ENCODE measurements at places on chromosomes 7 and 10.

DNA sequence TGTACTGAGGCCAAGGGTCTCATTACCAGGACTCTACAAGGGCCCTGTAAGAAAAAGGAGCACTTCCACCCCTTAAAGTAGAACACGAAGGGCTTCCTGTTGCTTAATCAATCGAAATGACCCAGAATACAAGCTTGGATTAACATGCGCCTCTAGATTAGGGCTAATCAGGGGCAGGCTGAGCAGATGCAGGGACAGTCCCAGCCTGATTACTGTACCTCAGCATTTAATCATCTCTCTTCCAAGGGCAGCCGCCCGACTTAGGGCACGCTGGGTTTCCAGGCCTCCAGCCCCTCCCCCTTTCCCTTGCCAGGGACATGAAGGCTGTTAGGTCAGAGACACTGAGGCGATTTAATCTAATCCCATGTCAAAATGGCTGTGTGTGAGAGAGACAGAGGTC is 138.6 kb downstream of the NRF1 start:
- DNase-seq, result no peak

- peak; percentile 29 for DNase-seq
Observed at GRCh38 chr7:33959676-33960075, 54.3 kb downstream of the BMPER start.

- DNase-seq, result peak; percentile 67
Observed at GRCh38 chr7:17056491-17057142, 174.8 kb upstream of the AGR3 start.

- DNase-seq, result no peak
Observed at GRCh38 chr10:101379663-101380352, 25.8 kb downstream of the BTRC start.

GRCh38 chr7:78850093-78850740 is 603.2 kb downstream of the MAGI2 start:
- no peak for DNase-seq

DNA sequence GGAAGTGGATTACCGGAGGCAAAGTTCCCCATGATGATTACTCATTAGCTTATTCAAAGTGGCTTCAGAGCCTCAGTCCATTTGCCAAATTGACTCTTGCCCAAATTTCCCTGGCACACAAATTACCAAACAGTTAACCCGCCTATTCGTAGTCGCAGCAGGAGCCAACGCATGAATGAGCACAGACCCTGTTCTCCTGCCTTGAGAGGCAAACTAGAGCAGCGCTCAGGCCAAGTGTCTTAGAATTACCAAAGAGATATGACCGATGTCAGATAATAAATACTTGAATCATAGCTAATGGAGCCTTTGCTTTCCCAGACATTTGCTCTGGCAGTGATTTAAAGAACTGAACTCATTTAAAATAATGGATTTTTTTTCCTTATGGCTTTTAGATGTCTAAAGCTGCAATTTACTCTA is 64.9 kb downstream of the CTTNBP2 start:
- DNase-seq, result no peak

- DNase-seq, result no peak
Observed at GRCh38 chr7:157863906-157864810, 527.4 kb downstream of the DNAJB6 start.

DNA sequence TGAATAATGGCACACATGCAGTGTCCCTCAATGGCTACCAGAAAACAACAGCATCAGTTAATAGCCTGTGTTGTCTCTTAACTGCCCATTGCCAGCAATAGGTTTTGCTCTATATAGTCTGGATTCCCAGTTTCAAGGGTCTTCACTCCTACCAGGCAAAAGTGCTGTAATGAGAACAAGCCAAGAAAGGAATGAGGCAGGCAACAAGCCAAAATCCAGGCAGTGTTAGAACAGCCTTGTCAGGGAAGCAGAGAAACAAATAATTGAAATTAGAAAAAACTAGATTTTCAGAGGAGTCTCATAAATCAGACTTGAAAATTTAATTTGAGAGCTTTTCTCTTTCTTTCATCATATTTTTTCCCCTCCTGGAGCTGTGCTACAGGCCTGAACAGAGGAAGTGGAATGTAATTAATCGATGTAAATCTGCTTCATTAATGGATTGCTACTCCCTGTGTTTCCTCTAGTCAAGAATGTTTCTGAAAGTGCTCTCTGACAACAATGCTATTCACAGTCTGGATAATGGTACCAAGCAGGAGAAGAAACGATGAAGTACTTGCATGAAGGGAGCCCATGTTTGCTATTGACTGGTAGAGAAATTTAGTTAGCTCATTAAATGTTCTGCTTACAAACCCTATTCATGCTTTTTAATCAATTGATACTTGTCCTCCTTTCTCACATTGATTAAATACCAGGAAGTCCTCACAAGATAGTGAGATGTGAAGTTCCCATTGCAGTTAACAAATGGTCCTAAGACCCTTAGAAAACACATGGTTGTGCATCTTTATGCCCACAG is 202.0 kb upstream of the LRRTM3 start:
- no peak for DNase-seq

DNA sequence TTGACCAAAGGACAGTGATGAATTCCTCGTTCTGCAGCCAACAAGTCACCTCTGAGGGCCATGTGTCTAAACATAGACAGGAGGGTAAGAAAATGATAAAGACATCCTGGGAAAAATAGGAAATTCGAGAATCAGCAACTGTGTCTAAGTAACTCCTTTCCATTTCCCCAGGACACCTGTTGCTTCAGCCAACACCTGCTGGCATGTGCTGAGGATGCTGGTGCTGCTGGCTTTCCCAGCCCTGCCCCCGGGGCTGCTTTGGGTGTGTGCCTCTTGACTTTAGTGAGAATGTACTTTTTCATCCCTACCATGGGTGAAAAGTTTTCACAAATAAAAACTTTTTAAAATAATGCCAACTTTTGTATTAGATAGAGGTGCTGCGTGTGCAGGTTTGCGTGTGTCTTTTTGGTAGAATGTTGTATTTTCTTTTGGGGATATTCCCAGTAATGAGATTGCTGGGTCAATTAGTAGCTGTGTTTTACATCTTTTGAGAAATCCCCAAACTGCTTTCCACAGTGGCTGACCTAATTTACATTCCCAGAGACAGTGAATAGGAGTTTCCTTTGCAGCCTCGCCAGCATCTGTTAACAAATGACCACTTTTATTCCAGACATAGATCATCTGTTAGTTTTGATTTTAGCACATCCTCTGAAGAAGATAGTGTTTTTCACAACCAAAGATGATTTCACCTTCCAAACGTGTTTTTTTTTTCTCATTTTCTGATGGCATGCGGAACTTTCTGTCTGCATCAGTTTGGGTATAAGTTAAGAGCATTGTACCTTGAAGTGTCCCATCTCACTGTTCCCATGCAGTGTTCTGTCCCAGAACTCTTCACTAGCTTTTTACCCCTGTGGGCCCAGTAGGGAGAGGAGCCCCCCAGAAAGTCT is 104.2 kb upstream of the ACBD5 start:
- no peak for DNase-seq

DNA sequence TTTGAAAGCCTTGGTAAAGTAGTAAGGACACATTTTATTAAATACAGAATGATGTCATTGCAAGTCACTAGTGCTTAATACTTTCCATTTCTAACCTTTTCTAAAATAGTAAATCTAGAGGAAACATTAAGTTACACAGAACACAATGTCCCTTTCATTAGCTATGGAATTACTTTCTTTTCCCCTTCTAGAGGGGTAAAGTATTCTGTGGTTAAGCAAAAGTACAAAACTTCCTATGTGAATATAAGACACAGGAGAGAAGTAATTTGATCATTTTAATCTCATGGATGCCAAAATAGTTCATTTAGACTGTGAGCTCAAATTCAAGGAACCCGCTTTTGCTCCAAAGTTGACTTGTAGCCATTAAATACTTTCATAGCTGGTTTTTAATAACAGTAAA is 49.8 kb downstream of the SEMA3E start:
- no peak for DNase-seq

DNA sequence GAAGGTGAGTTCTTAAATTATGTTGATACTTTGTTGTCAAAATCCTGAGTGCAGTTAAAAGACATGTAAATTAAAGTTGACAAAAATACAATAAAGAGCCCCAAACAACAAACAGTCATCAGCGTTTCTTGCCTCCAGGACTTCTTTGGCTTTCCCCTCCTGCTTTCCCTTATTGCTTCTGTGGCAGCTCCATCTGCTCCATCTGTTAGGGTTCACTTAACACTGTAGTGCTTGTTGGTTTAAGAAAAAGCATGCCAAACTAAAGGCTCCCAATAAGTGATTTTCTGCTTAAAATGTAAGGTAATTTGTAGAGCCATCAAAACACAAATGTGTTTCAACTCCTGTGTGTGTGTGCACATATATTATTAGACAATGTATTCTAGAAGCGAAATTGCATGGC is 254.3 kb upstream of the GNAI1 start:
- no peak for DNase-seq

- no peak for DNase-seq
Observed at GRCh38 chr10:35165136-35165535, 38.5 kb downstream of the CREM start.

GRCh38 chr10:64477791-64478190 is 956.6 kb downstream of the REEP3 start:
- DNase-seq, result no peak

GRCh38 chr10:100216006-100216405 is 13.4 kb downstream of the CHUK start:
- no peak for DNase-seq

- no peak for DNase-seq
Observed at GRCh38 chr7:45665172-45665571, 91.0 kb downstream of the ADCY1 start.

GRCh38 chr10:103467406-103467805 is 8.7 kb upstream of the CALHM1 start:
- no peak for DNase-seq

DNA sequence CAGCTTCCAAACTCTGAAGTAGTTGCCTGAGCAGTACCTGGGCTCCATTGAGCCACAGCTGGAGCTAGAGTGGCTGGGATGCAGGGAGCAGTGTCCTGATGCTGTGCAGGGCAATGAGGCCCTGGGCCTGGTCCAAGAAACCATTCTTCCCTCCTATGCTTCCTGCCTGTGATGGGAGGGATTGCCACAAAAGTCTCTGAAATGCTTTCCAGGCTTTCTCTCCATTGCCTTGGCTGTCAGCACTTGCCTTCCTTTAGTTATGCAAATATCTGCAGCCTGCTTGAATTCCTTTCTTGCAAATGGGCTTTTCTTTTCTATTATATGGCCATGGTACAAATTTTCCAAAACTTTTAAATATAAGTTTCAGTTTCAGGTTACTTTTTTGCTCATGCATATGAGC is 972.2 kb upstream of the MBL2 start:
- DNase-seq, result no peak

GRCh38 chr10:98308669-98309365 is 40.8 kb upstream of the LOXL4 start:
- no peak for DNase-seq

DNA sequence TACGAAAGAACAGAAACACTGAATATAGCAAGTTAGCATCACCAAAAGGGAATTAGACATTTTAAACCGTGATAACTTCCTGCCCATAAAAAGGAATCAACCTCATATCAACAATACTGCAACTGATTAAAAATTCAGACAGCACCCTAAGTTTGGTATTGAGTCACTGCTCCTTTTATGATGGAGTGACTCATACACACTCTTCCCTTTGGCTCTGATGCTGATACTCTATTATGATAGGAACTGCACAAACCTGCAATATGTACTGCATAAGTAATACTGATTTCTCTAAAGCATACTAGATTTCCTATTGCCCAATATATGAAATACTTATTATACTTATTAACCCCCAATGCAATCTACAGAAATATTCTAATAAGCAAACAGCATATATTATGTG is 118.7 kb downstream of the PARD3 start:
- peak; percentile 85 for DNase-seq

GRCh38 chr7:150621376-150621775 is 10.8 kb downstream of the GIMAP6 start:
- no peak for DNase-seq

- DNase-seq, result no peak
Observed at GRCh38 chr10:103224133-103224532, 21.6 kb upstream of the RPEL1 start.

- no peak for DNase-seq
Observed at GRCh38 chr10:118047157-118047719, 497 bp upstream of the RAB11FIP2 start.

DNA sequence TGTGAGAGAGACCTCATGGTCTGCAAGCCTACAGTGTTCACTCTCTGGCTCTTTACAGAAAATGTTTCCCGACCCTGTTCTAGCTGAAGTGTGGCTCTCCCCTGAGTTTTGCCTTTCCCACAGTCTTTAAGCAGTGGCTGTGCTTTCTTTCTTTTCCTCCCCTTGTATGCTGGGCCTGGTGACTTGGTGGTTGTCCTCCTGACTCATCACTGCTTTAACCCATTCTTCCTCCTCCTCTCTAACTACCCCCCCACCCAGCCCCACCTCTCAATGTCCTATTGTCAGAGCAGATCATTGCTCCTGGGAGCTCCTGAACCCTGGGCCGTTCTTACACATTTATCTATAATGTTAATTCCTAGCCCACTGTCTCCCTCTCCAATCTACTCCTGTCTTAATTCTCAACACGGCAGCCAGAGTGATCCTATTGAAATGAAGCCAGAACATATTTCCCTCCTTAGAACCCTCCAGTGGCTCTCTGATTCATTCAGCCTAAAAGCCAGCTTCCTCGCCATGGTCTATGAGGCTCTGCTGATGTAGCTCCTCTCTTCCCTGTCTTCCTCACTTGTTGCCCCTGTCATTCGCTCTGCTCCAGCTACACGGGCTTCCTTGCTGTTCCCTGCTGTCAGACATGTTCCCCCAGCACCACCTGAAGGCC is 55.0 kb downstream of the DENND11 start:
- peak; percentile 24 for DNase-seq

- no peak for DNase-seq
Observed at GRCh38 chr10:13499150-13499549, 29.7 kb downstream of the BEND7 start.

GRCh38 chr10:127344346-127344745 is 148.0 kb upstream of the INSYN2A start:
- no peak for DNase-seq

- no peak for DNase-seq
Observed at GRCh38 chr10:95988702-95989101, 54.7 kb upstream of the CCNJ start.

DNA sequence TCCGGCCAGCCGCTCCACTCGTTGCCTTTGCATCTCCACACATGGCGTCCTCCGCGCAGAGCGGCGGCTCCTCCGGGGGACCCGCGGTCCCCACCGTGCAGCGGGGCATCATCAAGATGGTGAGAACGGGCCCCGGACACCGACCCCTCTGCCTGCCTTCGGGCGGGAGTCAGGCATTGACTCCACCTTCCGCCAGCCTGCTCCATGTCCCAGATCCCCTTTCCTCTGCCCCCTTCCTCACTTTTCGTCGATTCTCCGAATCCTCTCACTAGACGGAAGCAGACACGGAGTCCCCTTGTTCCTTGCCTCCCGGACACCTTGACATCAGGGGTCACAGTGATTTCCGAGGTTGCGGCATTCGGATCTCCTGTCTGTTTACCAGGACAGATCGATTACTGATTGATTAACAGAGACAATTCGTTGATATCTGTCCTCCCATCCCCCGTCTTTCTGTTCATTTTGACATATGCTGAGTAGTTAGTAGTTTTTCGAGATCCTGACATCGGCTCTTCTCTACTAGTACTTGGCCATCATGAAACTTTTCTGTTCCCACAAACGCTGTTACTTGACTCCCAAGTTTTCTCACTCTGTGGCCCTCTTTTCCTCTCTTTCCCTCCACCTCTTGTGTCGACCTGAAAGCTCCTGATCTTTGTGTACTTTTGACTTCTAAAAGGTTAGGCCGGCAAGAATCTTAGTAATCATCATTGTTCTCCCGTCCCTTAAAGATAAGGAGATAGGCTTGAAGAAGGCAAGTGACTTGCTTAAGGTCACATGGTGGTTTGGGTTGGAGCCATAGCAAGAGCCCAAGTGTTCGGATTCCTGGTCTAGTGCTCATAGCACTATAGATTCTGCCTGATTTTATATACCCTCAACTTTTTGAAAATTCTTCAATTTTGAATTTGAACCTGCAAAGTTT is 597 bp downstream of the SND1 start:
- peak; percentile 65 for DNase-seq

Data from EH (cell line).